Muscle of leg (tissue), 16 donors: ENCODE measurements at places on chromosomes 1 and 21.

DNA sequence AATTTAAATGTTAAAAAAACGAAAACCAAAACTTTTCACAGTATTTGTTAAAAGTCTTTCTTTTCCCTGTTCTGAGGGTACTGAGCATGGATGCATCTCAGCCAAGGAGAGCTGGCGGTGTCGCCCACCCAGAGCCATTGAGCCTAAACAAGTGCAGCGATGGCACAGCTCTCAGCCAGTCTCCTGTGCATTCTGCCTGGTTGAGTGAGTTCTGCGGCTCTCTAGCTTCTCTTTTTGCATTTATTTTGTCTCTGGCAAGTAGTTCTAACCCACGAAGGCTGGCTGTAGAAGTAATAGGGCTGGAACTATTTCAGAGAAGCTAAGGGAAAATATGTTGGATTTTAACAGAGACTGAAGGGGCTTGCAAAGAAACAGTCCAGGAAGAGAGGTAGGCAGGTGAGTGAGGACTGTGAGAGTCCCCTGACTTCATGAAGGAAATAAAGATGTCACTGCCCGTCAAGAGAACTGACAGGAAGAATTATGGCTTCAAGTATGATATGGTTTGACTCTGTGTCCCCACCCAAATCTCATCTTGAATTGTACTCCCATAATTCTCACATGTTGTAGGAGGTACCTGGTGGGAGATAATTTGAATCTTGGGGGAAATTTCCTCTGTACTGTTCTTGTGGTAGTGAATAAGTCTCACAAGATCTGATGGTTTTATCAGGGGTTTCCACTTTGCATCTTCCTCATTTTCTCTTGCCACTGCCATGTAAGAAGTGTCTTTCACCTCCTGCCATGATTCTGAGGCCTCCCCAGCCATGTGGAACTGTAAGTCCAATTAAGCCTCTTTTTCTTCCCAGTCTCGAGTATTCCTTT, 35.7 kb upstream of the LIN9 start:
- no peak for DNase-seq

DNA sequence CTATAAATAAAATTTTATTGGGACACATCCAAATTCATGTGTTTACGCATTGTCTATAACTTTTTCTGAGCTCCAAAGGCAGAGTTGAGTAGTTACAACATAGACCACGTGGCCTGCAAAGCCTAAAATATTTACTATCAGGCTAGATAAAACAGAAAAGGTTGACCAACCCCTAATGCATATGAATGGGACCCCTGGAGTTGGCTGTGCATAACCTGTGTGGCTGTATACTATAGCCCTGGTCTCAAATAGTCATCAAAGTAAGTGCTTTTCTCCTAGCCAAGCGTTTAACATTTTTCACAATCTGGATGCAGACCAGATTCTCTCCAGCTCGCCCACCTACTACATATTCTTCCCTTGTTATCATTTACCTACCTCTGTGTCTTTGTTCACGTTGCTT, 60.4 kb downstream of the CYYR1 start:
- no peak for DNase-seq

- DNase-seq, result peak; percentile 41
These were observed 1039.4 kb upstream of the B3GALT2 start for GRCh38 chr1:194225821-194226220.

- no peak for DNase-seq
These were observed 499 bp upstream of the CRTC2 start for GRCh38 chr1:153958961-153959260.

DNA sequence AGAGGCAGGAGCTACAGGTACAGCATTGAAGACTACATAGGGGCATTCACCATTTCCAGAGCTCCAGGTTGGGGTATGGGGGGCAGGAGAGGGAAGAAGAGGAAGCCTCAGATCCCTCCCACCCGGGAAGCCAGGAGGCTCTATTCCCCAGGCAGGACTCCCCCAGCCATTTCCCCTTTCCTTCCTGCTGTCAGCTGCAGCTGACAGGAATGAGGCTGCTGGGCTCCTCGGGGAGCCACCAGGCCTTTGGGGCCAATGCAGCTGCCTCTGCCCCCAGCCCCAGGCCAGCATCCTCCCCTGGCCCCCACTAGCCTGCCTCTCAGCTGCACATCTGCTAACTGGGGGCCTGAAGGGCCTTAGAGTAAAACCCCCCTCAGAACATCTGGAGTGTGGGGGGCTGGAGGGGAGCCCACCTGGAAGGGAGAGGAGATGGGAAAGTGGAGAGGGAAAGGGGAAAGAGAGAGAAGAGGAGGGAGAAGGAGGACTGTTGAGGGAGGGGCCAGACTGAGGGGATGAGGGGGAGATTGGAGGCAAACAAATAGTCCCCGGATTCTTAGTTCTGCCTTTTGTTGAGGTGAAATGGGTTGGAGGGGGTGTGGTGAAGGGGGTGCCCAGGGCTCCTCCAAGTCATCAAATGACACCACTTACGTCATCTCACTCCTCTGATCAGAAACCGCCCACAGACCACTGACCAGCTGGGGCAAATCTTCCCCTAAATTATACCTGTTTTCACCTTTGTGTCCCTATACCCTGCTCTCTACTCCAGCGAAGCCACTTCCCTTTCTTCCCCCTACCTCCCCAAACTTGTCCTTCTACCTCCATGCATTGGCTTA, 58.0 kb downstream of the LGR6 start:
- peak; percentile 45 for DNase-seq

DNA sequence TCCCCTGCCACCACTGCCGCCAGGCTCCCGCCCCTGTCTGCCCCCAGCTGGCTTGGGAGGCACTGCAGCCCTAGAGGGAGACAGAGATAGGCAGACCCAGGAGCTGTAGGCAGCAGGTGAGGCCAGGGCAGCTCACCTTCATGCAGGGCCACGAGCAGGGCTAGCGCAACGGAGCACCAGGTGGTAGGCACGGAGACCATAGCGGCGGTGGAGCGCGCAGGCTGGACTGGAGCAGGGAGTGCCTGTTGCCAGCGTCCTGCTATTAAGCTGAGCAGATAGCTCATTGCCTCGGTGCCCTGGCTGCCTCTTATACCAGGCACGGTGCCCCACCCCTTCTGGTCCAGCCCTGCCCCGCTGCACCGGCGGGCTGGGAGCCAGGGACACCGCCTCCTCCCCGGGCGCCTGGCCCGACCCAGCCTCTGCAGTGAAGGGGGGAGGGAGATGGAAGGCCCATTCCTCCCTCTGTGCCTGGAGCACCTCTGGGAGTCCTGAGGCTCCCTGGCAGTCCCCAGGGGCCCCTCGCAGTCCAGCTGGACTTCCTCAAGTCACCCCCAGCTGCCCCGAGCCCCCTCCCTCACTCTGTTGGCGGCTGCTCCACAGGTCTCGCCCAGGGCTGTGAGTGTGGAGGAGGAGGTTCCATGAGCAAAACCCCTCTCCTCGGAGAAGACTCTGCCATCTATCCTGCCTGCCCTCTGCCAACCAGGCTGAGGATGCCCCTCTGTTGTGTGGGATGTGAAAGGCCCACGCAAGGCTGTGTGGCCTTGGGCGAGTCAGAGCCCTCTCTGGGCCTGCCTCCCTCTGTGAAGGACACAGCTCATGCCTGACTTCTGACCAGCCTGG, at the start of gene EDN2:
TSS of gene EDN2 (minus strand) at position 282 of the 840 bp plus-strand sequence. CDS start at position 200, 82 bp downstream.
- DNase-seq, result no peak

- DNase-seq, result peak; percentile 98
These were observed 80.6 kb upstream of the SLFNL1 start for GRCh38 chr1:41101950-41102607.

- DNase-seq, result no peak
These were observed 129.5 kb upstream of the ERRFI1 start for GRCh38 chr1:8155528-8156186.

- DNase-seq, result peak; percentile 16
These were observed 34.2 kb upstream of the COX20 start for GRCh38 chr1:244801246-244801645.

DNA sequence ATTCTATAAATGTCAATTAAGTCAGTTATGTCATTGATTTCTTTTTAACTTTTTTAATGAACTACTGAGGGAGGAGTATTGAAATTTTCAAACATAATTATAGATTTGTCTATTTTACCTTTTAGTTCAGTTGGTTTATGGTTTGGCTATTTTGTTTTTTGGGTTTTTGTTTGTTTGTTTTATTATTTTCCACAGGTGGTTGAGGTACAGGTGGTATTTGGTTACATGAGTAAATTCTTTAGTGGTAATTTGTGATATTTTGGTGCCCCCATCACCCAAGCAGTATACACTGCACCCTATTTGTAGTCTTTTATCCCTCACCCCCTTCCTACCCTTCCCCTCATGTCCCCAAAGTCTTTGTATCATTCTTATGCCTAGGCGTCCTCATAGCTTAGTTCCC, 9.5 kb downstream of the TDRD5 start:
- DNase-seq, result no peak

DNA sequence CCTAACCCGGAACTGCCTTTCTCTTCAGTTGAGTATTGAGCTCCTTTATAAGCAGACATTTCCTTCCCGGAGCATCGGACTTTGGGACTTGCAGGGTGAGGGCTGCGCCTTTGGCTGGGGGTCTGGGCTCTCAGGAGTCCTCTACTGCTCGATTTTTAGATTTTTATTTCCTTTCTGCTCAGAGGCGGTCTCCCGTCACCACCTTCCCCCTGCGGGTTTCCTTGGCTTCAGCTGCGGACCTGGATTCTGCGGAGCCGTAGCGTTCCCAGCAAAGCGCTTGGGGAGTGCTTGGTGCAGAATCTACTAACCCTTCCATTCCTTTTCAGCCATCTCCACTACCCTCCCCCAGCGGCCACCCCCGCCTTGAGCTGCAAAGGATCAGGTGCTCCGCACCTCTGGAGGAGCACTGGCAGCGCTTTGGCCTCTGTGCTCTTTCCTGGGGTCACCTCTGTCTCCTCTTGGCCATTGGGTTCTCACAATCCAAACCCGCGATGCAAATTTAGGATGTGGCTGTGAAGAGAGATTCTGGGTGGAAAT, 3.7 kb downstream of the OLIG2 start:
- DNase-seq, result no peak

DNA sequence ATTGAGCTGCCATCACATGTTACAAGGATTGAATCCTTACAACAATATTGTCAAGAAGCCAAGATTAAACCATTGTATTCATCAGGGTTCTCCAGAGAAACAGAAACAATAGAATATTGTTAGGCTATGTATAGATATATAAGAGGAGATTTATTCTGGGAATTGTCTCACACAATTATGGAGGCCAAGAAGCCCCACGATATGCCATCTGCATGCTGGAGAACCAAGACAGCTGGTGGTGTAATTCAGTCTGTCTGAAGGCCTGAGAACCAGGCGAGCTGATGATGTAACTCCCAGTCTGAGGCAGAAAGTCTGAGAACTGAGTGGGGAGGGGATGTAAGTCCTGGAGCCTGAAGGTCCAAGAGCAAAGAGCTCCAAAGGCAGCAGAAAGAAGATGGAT, 14.5 kb upstream of the TTF2 start:
- peak; percentile 46 for DNase-seq

DNA sequence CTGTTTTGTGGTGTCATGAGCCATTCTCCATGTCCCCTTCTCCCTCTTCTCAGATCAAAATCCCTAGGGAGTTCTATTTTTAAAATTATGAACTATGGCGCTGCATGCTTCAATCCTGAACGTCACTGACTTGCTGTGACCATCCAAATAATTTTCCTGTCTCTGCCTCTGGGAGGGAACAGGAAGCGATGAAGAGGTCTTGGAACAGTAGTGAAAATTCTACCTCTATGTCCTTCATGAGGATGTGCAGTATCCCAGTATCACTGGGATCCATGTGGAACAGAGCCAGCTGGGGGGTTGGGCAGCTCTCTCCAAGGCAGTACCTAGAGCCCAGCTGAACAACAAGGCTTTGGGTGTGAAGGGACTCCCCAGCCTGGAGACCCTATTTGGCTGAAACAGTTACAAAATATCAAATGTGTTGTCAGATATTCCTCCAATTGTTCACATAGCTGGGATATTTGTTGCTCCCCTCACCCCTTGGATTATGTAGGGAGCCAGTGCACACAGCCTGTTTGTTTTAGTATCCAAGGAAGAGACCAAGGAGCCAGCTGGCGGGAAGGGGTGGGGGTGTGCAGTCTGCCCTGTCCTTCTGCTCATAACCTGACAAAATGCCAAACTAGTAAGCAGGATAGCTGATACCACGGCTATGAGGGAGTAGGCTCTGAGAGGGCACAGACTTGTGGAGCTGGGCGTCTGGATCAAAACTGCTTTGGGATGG, 7.6 kb downstream of the DCLRE1B start:
- DNase-seq, result peak; percentile 86

- DNase-seq, result peak; percentile 72
These were observed 345.4 kb upstream of the NCAM2 start for GRCh38 chr21:20652846-20653245.

DNA sequence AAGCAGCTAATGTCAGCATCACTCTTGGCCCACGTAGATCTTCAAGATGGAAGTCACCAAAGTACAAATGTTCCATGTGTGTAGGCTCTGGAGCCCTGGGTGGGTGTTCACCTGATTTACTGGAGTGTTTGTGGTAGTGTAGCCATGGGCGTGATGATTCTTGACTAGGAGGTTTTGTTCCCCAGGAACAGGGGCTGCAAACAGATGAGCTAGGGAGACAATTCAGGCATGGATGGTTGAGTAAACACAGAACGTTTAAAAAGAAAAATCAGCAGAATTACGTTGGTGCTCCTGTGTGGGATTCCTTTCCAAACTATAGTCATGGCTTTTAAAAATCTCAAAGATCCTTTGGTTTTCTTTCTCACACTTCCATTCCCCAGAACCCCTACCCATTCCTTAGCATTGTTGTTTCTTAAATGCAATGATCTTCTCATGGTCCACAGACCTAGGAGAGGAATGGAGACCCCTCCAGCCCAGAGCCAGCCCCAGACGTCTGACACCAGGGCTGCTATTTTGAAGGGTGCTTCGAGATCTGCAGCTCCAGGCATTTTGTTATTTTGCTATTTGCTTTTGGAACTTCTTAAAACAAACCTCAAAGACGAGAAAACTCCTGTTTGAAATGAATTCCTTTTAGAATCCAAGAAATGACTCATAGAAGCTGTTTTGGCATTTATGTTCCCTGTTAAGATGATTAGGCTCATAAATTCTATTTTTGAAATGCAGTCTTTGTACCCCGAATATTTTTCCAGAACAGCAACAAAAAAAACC, 115.1 kb downstream of the ETS2 start:
- DNase-seq, result peak; percentile 90

GRCh38 chr1:159510229-159510541, 25.6 kb downstream of the OR10J5 start:
- no peak for DNase-seq

GRCh38 chr1:1984560-1985070, 19.0 kb downstream of the CFAP74 start:
- DNase-seq, result no peak

DNA sequence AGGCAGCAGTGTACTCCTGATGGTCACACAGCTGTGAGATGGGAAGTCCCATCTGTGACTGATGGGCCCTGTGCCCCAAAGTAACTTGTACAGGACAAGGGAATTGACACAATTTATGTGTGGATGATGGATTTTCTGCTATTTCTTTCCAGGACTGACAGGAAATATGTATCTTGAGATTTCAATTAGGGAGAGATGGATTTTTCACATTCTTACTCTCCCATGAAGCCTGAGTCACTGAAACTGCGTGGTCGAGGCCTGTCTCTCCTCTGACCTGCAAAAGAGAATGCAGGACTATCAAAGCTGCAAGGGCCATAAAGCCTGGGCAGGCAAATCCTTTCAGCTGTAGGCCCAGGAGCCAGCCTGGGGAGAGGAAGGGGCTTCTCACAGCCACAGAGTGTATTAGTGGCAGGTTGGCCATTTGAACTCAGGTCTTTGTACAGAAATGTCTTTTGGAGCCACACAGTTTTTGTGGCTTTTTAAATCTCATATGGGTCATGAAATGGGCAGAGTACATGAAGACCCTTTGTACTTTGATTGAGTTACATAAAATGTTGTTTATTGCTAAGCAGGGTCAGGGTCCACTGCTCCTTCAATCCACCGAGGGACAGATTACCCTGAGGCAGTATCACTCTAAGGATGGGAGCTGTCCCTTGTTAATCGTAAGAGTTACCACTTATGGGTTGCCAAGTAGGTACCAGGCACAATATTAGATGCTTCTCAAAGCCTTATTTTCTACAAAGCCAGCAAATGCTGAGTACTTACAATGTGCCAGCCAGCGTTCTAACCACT, 14.8 kb downstream of the ALX3 start:
- DNase-seq, result no peak
